Esophagus squamous epithelium (tissue), 5 donors: ENCODE measurements at places on chromosomes 6 and 20. TPM values are rescaled to one million over a fixed set of nuclear protein-coding genes. Genes with fewer than 3 reads are reported as not detected.

RIN2 gene
- total RNA-seq, result 77.4 TPM

ZNF311 gene
- total RNA-seq, result 0.38 TPM

KIF13A gene
- 34.5 TPM for total RNA-seq

SLC25A27 gene
- 6.5 TPM for total RNA-seq

ARMC12 gene
- total RNA-seq, result not detected

DNMT3B gene
- total RNA-seq, result 2.2 TPM

EMILIN3 gene
- total RNA-seq, result 0.76 TPM

SLC17A1 gene
- total RNA-seq, result not detected

- no peak overlapping the region for H3K4me3 ChIP-seq
- H3K27ac ChIP-seq, result no peak overlapping the region
- H3K27me3 ChIP-seq, result no peaks in the 10 kb centered on the region
- DNase-seq, result no peak
Observed at GRCh38 chr6:24864343-24864742, 65.6 kb upstream of the ARMH2 start.

DNA sequence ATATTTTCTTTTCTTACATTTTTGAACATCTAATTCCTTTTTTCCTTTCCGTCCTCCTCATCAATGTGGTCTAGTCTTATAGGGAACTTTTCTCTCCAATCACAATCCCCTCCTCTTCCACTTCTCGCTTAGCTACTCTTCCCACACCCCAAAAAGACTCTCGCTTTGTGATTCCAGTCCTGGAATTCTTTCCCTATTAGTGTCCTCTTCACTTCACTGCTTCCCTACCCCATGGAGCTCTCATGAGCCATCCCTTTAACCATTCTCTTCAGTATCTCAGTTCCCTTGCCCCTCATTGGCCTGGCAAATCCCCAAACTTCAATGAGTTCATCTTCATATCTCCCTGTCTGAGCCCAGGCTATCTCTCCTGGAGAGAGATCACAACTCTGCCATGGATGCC, 55.3 kb upstream of the CEP85L start:
- H3K36me3 ChIP-seq, result no peaks in the 10 kb centered on the region
- H3K27me3 ChIP-seq, result no peaks in the 10 kb centered on the region
- no peak overlapping the region for H3K4me3 ChIP-seq
- H3K4me1 ChIP-seq, result peaks cover 3% of the 10 kb centered on the region

DNA sequence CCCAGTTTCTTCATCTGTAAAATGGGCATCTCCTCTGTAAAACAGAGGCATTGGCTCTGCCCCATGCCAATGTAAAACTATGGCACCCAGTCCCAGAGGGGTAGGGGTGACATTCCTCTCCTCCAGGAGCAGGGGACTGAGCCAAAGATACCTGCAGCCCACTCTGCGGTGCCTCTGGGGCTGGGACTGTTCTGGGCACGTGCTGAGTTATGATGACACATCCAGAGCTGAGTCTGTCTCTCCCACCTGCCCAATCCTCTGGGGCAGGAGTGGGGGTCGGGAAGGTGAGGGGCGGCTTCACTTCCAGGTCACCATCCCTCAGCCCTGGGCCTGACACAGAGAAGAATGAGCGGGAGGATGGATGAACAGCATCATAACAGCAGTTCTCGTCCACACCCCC, 29.9 kb downstream of the AAR2 start:
- no peak overlapping the region for H3K27ac ChIP-seq
- DNase-seq, result no peak
- no peak overlapping the region for H3K4me3 ChIP-seq
- H3K36me3 ChIP-seq, result no peaks in the 10 kb centered on the region
- no peaks in the 10 kb centered on the region for H3K4me1 ChIP-seq

DNA sequence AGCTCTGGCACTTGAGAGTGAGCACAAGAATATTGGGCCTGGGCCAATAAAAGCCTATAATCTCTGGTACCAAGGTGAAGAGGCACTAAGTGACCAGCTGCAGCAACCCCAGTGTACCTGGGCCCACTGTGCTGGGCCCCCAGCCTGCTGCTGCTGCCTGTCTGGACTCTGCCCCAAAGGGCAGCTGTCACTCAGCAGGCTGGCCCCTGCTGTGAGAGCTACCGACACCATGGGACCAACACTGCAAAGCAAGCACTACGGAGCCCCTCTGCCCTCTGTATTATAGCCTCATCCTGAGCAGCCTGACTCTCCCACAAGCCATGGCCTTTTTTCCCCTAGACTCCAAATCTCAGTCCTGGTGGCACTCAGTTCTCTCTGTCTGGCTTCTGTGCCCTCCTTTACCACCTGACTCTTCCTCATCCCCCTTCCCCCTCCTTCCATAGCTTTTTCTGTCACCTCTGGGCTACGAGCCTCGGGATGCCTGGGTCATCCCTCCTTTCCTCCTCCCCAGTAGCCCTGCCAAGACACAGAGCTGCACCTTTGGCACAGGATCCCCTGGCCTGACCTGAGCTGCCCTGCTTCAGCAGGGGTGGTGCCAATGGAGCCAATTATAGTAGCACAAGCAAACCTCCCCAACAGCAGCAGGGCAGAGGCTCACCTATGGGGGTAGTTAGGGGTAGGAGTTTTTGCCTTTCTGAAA, 14.2 kb downstream of the RRP36 start:
- peaks cover 17% of the 10 kb centered on the region for H3K36me3 ChIP-seq
- H3K27me3 ChIP-seq, result no peaks in the 10 kb centered on the region
- H3K4me3 ChIP-seq, result no peak overlapping the region
- no peak for DNase-seq
- H3K27ac ChIP-seq, result no peak overlapping the region

DNA sequence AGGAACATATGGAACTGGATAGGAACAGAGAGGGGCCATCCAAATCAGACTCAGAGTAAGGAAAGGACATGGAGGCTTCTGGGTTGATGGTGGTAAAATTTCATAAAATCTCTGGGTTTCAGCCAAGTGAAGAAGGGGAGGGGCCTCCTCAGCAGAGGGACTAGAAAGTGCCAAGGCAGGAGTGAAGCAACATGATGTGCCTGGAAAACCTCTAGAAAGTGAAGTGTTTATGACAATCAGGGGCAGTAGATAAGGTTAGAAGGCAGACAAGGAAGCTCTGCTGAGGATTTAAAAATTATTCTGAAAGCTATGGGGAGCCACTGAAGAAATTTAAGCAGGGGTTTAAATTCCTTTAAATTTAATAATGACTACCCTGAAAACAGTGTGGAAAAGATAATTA, 126.0 kb upstream of the TENT5A start:
- H3K27me3 ChIP-seq, result no peaks in the 10 kb centered on the region
- H3K4me3 ChIP-seq, result no peak overlapping the region
- H3K36me3 ChIP-seq, result no peaks in the 10 kb centered on the region
- H3K4me1 ChIP-seq, result no peaks in the 10 kb centered on the region
- no peak overlapping the region for H3K27ac ChIP-seq
- DNase-seq, result no peak

GRCh38 chr20:11426948-11427347, 490.7 kb upstream of the BTBD3 start:
- no peaks in the 10 kb centered on the region for H3K36me3 ChIP-seq
- no peak for DNase-seq
- H3K27ac ChIP-seq, result no peak overlapping the region
- no peaks in the 10 kb centered on the region for H3K4me1 ChIP-seq
- H3K27me3 ChIP-seq, result no peaks in the 10 kb centered on the region
- H3K4me3 ChIP-seq, result no peak overlapping the region

GRCh38 chr6:18155864-18156421, 721 bp downstream of the KDM1B start:
- peaks cover 35% of the 10 kb centered on the region for H3K4me1 ChIP-seq

GRCh38 chr20:49914310-49915117, 815 bp downstream of the SPATA2 start:
- H3K4me1 ChIP-seq, result peaks cover 24% of the 10 kb centered on the region
- H3K27ac ChIP-seq, result peak overlapping the region; percentile 97
- DNase-seq, result no peak
- H3K36me3 ChIP-seq, result no peaks in the 10 kb centered on the region

DNA sequence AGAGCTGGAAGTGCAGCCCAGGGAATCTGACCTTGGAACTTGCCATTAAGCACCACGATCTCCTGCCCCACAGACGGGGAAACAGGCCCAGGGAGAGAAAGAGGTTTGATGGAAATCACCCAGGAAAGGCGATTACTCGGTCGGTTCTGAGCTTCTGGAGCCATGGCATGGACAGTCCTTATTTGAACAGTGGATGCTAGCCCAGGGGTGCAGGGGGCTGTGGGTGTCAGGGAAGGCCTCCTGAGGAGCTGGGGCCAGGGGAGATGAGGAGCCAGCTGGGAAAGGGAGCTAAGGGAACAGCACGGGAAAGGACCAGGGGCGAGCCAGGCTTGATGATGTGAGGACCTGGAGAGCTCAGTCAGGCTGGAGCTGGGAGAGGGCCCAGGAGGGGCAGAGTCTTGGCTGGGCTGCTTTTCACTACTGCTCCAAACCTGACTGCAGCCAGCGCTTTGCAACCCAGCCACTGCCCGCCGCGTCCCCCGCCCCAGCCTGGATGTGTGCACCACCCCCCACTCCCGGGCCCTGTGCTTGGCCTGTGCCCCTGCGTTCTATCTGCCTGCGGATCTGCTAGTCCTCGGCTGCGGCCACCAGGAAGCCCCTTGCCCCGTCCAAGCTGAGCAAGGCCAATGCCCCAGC, 17.8 kb downstream of the SUN5 start:
- no peaks in the 10 kb centered on the region for H3K36me3 ChIP-seq
- H3K27me3 ChIP-seq, result no peaks in the 10 kb centered on the region
- DNase-seq, result no peak
- H3K27ac ChIP-seq, result no peak overlapping the region
- H3K4me1 ChIP-seq, result no peaks in the 10 kb centered on the region

- DNase-seq, result no peak
- H3K27ac ChIP-seq, result peak overlapping the region; percentile 85
- no peaks in the 10 kb centered on the region for H3K27me3 ChIP-seq
- H3K4me3 ChIP-seq, result peak overlapping the region; percentile 79
- H3K36me3 ChIP-seq, result no peaks in the 10 kb centered on the region
- no peaks in the 10 kb centered on the region for H3K4me1 ChIP-seq
Observed at GRCh38 chr6:139027620-139028182, 844 bp upstream of the ABRACL start.

DNA sequence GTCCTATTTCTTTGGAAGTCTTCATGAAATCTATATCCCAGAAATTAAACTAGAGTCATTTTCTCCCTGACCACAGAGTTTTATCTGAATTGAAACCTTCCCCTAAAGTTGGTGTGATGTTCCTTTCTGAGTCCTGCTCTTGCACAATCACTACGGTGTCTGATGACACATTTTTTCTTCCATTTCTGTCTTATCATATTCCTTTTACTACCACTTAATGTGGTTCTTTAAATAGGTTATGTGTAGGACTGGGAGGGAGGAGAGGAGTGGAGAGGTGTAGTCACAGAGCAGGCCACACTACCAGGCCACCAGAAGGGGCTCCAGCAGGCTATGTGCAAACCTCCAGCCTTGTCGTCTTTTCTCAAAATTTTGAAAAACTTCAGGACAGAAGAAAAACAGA, 39.7 kb upstream of the ATXN1 start:
- H3K27me3 ChIP-seq, result no peaks in the 10 kb centered on the region
- no peak overlapping the region for H3K27ac ChIP-seq
- no peak for DNase-seq
- no peak overlapping the region for H3K4me3 ChIP-seq
